ENCODE measurements at places on chromosomes 12 and 14.

DNA sequence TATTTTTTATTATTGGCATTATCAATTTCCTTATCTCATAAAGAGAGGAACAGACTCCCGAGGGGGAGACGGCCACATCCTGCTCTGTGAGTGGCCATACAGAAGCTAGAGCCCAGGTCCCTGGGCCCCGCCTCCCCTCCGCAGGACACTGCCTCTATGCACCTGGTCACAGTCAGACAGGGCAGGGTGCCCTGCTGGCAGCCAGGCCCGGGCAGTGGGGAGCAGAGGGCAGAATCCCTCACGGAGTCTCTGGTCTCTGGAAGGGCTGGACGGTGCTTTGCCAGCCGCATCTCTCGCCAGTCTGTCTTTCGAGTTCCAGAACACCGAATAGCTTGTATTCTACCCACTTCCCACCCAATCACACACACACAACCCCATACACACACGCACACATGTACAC, 16.4 kb upstream of the CACNA2D4 start:
- DNase-seq, result no peak

GRCh38 chr12:18684430-18684829, 53.4 kb downstream of the PLCZ1 start:
- DNase-seq, result no peak

DNA sequence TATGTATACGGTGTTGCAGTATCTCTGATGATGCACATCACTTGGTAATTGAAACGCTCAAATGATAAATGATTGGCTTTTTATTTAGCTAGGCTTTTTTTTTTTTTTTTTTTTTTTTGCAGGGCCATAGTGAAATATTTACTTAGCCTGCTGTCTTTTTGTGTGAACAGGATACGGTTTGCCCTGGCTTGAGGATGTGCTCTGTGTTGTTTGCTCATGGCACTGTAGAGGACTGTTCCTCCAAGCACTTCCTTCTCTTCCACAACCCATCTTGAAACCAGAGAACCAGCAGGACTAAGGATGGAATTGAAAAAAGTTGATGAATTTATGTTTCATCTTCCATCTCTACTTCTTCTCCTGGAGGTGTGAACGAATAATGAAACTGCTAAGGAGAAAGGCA, 15.5 kb upstream of the SSPN start:
- DNase-seq, result no peak

GRCh38 chr12:15774819-15775218, 14.4 kb downstream of the EPS8 start:
- no peak for DNase-seq

- DNase-seq, result no peak
These were observed 451.2 kb upstream of the DCN start for GRCh38 chr12:91633734-91634357.

GRCh38 chr12:45077251-45077650, 26.4 kb upstream of the DBX2 start:
- DNase-seq, result no peak

DNA sequence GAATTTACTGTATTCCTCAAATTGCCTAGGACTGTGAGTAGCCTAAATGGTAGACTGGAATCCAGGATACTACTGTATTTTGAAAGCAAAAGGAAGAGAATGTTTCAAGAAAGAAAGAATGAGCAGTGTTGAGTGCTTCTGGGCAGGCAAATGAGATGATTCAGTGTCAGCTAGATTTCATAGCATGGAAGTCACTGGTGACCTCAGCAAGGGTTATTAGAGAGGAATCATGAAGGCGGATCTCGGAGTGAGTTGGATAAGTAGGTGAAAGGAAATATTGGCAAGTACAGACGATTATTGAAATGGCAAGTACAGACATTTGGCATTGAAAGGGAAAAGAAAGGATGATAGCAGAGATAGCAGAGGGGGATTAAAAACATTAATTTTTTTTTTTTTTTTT, 27.1 kb downstream of the VRK1 start:
- no peak for DNase-seq

- no peak for DNase-seq
These were observed 379.7 kb upstream of the DDHD1 start for GRCh38 chr14:53532853-53533252.

Measured in left forelimb (tissue), 1 donor.